Right forelimb (tissue), 1 donor: ENCODE measurements at places on chromosomes 1 and 21.

- no peak for DNase-seq
These were observed 50.4 kb downstream of the CD34 start for GRCh38 chr1:207860531-207860930.

- no peak for DNase-seq
These were observed 25.5 kb downstream of the RNU5D-1 start for GRCh38 chr1:44705470-44705869.

- DNase-seq, result no peak
These were observed 37.2 kb upstream of the ATG4C start for GRCh38 chr1:62746809-62747138.

- DNase-seq, result no peak
These were observed 66.8 kb downstream of the COLGALT2 start for GRCh38 chr1:183970516-183971300.

DNA sequence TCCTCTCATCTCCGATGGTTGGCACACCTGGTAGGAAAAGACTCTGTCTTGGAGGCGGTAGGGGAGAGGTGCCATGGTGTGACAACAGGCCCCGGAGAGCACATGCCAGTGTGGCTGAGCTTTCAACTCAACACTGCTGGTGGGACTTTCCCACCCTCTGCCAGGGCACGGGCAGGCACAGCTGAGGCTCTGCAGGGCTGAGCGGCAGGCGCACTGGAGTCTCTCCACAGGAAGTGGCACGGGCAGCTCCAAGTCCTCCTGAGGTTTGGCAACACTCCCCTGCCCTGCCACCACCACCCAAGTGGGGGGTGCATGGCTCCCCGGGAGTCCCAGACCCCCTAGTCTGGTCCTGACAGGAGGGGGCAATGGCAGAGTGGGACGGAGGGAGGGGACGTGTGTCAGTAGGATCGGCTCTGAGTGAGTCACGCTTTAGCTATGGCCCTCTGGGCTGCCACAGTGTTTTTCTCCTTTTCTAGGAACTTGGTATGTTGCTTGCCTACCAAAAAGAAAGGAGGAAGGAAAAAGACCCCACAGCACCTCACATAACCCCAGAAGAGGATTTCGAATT lies 27.3 kb upstream of the EVA1B start:
- DNase-seq, result no peak

DNA sequence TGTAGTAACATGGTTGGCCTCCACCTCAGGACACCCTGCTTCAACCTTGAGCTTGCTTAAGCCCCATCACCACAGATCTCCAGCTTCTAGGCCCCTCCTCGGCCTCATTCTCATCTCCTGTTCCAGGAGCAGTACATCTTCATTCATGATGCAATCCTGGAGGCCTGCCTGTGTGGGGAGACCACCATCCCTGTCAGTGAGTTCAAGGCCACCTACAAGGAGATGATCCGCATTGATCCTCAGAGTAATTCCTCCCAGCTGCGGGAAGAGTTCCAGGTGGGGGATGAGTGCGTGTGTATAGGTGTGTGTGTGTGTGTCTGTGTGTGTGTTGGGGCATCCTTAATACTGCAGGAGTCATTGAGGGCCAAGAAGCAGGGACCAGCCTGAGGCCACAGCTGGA lies 79.6 kb downstream of the PTPRU start:
- no peak for DNase-seq

DNA sequence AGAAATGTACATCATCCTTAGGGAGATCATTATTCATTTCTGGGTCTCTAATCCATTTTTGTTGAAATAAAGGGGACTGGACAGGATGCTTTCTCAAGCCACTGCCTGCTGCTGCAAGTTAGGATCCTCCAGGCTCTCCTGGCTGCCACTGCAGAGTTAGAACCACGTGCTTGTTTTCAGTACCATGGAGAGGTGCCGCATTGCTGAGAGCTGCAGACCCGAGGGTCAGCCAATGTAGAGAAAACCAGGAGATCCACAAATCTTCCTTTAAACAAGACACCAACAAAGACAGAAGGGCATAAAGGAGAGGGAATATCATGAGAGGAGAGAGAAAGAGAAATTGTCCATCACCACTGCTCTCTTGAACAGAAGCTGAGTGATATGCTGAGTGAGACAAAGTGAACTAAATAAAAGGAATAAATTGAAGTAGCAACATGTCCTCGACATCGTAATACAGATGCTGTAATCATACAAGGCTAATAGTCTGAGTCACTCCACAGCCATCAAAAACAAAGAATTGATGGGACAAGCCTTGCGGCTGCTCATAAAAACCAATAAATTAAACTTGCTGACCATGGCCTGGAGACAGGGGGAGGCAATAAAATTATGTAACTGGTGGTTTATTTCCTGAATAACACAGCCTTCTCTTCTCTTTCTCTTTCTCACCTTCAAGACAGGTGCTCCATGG lies 255.7 kb downstream of the OMA1 start:
- peak; percentile 53 for DNase-seq

DNA sequence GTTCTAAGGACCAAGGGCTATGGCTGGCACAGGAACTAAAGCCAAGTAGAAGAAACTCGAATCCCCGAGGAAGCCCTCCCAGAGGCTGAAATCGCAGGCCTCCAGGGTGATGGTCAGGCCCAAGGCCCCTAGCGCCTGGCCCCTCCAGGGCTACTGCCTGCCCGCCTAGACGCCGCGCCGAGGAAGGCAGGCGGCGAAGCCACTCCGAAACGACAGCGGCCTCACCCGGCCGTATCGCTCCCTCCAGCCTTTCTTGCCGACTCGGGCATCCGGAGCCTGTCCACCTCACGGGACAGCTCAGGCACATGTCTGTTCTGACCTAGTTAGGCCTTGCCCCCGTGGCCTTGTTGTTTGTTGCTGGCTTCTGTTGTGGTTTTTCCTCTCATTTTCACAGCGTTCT lies 9.7 kb upstream of the LHX8 start:
- DNase-seq, result no peak

GRCh38 chr1:118826669-118827068 lies 161.5 kb downstream of the TBX15 start:
- DNase-seq, result no peak

GRCh38 chr1:198564716-198565115 lies 24.2 kb upstream of the ATP6V1G3 start:
- DNase-seq, result no peak

DNA sequence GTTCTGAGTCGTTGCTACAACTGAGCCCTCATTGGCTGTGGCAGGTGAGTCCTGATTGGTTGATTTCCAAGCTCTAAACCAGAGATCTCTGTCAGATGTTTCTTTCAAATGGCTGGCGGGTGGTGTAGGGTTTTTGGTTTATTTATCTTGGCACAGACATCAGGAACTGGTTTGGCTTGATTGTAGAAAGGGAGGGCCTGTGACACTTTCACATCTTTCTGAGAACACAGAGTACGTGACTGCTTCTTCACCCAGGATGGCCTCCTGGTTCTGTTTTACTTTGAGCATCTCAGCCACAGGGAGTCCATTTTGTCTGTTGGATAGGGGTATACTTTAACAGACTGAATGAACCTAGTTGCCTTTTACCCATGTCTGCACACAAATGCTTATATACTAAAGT lies 89.4 kb upstream of the GPR52 start:
- DNase-seq, result no peak

GRCh38 chr1:108201687-108202086 lies 1.5 kb upstream of the SLC25A24 start:
- DNase-seq, result no peak

DNA sequence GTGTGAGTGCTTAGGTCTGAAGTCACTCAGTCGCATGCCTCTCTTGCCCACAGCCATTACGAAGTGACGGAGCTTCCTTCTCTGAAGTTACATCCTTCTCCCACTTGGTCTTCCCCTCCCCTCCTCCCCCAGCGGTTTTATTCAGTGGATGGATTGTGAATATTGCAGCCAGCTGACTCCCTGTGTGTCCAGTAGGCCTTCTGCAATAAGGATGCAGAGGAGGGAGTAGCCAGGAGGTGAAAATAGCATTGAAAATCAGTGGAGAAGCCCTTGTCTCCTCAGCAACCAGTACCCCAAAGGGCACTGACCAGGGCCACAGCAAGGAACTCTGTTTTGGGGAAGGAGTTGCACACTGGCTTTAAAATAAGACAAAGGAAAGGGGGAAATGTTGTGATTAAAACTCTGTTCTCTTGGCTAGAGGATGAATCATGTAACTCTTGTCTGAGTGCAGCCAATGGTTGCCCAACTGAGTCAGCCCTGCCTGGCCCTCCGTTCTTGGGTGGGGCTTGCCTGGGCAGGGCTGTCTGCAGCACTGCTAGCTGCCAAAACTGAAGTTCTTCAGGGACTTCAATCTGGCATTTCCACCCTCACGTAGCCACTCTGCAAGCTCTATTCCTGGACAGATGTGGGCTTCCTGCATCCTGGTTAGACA lies 4.3 kb downstream of the S100A10 start:
- no peak for DNase-seq

- DNase-seq, result peak; percentile 26
These were observed 104.4 kb downstream of the GLIS1 start for GRCh38 chr1:53634571-53634979.

- no peak for DNase-seq
These were observed 5.1 kb upstream of the TMEM222 start for GRCh38 chr1:27316860-27317259.

GRCh38 chr1:2130871-2131289 lies 63.7 kb downstream of the FAAP20 start:
- no peak for DNase-seq

DNA sequence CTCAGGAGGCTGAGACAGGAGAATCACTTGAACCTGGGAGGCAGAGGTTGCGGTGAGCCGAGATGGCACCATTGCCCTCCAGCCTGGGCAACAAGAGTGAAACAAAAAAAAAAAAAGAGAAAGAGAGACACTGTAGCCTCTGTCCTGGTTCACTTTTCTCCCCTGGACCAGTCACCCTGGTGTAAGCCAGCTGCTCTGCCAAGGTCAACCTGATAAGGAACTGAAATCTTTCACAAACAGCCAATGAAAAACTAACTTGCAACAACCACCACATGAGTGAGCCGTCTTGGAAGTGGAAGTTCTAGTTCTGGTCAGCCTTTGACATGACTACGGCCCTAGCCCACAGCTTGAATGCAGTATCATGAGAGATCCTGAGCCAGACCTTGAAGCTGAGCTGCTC lies 36.8 kb upstream of the CXADR start:
- no peak for DNase-seq

DNA sequence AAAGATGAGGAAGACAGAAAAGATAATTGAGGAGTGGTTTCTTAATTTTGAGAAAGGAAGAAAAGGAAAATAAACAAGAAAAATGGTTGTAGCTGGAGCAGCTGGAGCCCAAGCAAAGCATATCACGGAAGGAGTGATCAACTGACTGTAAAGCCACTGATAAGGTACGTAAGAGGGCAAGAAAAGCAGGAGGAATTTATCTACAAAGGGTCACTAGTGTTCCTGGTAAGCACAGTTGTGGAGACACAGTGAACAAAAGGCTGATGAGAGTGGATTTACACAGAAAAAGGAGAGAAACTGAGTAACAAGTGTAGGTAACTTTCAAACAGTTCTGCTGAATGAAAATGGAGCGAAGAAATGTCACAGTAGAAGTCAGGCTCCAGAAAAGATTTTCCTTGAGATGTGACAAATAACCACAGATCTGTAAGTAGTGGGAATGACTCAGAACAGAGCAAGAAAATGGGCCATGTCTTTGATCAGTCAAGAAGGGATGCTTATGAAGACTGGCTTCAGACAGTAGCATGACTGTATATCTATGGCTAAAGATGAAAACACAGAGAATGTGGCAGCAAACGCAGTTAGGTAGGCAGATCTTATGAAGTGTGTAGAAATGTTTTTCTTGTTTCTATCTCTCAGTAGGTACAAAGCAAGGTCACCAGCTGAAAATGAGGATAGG lies 45.6 kb upstream of the RBM34 start:
- no peak for DNase-seq

DNA sequence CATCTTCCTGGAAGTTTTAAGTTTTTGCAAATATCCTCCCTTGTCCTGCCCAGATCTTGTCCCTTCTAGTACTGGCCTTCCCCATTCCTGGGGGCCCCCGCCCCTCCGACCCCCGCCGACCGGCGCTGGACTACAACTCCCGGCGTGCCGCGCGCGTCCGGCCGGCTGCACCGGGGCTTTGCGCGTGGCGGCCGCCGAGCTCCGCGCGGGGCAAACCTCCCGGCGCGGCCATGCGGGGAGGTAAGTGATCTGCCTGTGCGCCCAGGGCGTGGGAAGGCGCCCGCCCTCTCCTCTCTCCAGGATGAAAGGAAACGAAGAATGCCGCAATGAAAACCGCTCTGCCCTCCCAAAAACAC lies 3.2 kb upstream of the SAMD13 start:
- peak; percentile 84 for DNase-seq

- DNase-seq, result no peak
These were observed 344.8 kb downstream of the CHRM3 start for GRCh38 chr1:239731082-239731748.

GRCh38 chr1:59730759-59731478 lies 83.8 kb upstream of the HOOK1 start:
- peak; percentile 70 for DNase-seq

DNA sequence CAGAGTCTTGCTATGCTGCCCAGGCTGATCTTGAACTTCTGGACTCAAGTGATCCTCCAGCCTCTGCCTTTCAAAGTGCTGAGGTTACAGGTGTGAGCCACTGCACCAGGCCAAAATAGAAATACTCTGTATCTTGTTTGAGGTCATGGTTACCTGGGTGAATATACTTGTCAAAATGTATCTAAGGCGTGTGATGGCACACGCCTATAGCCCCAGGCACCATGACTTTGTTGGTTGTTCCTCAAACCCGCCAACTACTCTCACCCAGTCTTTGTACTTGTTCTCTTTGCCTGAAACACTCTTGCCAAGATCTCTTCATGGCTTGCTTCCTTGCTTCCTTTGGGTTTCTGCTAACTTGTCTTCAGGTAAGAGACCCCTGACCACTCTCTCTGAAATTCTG lies 38.0 kb upstream of the RGS5 start:
- no peak for DNase-seq

GRCh38 chr1:59151860-59152259 lies 145.0 kb upstream of the FGGY start:
- no peak for DNase-seq

DNA sequence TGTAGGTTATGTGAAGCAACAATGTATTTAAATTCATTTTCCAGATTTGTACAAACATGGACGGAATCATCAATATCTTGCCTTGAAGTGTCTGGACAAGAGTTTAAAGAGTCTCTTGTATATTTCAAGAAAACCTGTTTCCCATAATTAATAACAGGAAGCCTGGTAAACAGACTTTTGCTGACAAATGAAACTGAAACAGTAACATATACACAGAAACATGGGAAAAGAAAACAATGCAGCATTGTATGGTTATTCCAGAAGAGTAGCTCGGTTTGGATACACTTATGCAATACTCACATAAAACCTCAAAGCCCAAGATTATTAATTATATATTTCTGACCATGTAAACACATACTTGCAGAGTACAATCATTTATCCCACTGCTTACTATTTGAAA lies 265.5 kb downstream of the PTPRC start:
- no peak for DNase-seq

GRCh38 chr1:167708940-167709389 lies 12.8 kb upstream of the MPZL1 start:
- DNase-seq, result peak; percentile 50

GRCh38 chr1:156752843-156753482 lies 1.5 kb upstream of the HDGF start:
- no peak for DNase-seq

GRCh38 chr1:231485029-231485784 lies 43.3 kb upstream of the TSNAX start:
- DNase-seq, result no peak

- no peak for DNase-seq
These were observed 3.0 kb downstream of the ITLN2 start for GRCh38 chr1:160951443-160952128.

GRCh38 chr1:109654519-109654918 lies 1.4 kb upstream of the GSTM4 start:
- no peak for DNase-seq
